ENCODE measurements at places on chromosomes 13 and 19. TPM values are rescaled to one million over a fixed set of nuclear protein-coding genes. Genes with fewer than 3 reads are reported as not detected.

KIR2DL4 gene
- total RNA-seq: not detected

WASF3 gene
- total RNA-seq: 32.4 TPM

ITM2B gene
- total RNA-seq: 245 TPM

ADAMTSL5 gene
- total RNA-seq: not detected

FPR2 gene
- total RNA-seq: not detected

TMEM238 gene
- total RNA-seq: 0.35 TPM

RASIP1 gene
- 82.1 TPM for total RNA-seq

HOMER3 gene
- total RNA-seq: 131 TPM

GRCh38 chr19:39588066-39588465 is 14.3 kb upstream of the LGALS13 start:
- DNase-seq: no peak

DNA sequence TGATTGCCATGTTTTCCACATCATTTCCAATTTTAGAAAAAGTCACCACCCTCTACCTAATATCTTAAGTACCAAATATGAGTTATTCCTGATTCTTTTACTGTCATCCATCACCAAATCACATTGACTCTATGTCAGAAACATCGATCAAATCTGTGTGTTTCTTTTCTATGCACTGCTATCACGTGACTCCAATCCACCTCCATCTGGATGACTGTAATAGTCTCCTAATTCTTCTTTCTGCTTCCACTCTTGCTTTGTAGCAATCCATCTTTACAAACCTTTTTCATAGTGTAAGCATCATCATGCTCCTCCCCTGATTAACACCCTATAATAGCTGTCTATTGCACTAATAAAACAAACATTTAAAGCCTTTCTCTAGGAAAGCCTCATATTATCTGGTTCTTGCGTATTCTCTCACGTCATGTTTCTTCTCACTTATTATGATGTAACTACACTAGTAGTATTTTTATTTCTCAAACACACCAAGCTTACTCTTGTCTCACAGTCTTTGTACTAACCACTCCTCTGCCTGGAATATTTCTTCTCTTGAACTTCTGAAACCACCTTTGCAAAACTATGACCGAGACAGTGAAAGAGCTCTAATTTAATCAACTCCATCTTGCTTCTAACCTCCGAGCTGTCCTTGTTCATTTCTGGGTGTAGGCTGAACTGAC is 10.7 kb upstream of the FPR3 start:
- DNase-seq: no peak

DNA sequence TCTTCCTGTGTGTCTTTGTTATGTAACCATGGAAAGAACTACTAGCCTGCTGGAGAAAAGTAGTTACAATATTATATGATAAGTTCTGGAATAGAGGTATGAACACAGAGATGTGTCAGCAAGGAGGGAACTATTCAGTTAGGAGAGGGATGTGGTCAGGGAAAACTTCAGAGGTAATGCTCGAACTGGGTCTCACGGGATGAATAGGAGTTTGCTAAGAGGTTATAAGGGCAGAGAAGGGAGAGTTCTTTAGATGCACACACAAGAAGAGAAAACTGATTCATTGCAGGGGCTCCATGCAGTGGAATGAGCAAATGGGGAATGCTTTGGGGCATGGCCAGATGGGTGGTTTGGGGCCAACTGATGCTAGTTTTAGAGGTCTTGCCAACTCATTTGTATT is 46.0 kb upstream of the SIAH3 start:
- DNase-seq: no peak

- no peak for DNase-seq
Measured at GRCh38 chr13:75825594-75825993, 189.5 kb downstream of the LMO7 start.

DNA sequence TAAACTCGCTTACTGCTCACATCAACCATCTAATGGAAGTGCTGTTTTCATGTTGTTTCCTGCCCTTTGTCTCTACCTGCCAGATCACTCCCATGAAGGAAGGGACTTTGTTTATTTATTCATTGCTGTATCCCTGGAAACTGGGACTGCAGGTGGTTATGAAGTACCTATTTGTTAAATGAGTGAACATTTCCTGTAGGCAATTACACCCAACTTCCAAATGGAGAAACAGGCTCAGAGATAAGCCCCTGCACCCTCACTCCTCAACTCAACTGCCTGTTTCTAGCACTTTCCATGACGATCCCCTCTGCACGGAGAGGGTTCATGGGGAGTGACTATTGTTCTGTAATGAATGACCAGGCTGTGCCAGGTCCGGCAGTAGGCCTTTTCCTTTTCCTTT is 1.9 kb upstream of the SELENOW start:
- DNase-seq: peak; percentile 91

- DNase-seq: no peak
Measured at GRCh38 chr13:30818323-30818960, 83.1 kb downstream of the ALOX5AP start.

DNA sequence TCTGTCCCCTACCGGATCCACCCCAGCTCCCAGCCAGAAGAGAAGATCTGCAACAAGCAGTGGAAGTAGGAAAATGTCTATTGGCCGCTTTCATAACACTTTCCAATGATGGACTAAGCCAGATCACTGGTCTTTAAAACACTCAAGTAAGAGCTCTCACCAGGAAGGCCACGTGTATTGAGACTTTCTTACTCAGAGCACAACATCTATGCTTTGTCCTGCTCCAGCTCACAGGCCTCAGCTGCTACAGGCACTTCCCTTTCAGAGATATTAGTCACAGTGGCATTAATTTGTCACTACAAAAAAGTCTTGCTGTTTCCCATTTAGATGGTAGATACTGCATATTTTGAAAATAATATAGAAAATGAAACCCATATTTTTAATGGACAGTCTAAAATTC is 164.2 kb downstream of the ABCC4 start:
- peak; percentile 64 for DNase-seq

GRCh38 chr13:98033277-98034247 is 80.1 kb downstream of the IPO5 start:
- peak; percentile 45 for DNase-seq

DNA sequence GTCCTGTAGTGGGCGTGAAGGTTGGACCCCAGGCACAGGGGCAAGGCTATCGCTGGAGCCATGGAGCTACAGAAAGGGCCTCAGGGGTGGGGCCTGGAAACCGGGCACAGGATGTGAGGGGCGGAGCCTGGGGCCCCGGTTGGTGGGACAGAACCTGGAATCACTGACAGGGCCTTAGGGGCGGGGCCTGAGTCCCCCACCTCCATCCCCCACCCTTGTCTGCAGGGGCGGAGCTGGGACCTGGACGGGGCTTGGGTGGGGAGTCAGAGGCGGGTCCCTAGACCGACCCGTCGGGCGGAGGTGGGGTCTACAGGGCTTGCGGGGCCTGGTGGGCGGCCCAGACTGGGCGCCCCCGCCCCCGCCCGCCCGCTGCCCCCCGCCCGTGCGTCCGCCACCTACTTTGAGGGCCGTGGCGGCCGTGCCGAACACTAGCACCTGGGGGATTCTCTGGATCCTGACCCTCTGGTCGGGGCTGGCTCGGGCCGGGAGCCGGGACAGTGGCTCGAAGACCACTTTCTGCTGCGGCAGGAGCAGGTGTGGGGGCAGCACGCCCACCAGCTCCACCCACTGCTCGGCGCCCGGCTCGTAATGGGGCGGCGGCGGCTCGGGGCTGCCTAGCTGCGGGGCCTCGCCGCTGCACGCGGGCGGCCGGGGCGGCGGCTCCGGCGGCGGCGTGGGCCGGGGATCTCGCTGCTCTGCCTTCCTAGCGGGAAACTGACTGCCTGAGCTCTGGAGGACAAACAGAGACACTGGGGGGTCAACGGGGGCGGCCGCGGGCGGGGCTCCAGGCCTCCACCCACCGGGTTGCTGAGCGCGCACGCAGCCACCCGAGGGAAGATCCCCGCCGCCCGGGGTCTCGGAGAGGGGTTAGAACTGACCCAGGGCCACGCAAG is 26.3 kb downstream of the DCAF15 start:
- DNase-seq: peak; percentile 59

- no peak for DNase-seq
Measured at GRCh38 chr13:46672338-46673090, 119.5 kb downstream of the LRCH1 start.

GRCh38 chr19:42281827-42282762 is 13.0 kb downstream of the CIC start:
- DNase-seq: peak; percentile 72

DNA sequence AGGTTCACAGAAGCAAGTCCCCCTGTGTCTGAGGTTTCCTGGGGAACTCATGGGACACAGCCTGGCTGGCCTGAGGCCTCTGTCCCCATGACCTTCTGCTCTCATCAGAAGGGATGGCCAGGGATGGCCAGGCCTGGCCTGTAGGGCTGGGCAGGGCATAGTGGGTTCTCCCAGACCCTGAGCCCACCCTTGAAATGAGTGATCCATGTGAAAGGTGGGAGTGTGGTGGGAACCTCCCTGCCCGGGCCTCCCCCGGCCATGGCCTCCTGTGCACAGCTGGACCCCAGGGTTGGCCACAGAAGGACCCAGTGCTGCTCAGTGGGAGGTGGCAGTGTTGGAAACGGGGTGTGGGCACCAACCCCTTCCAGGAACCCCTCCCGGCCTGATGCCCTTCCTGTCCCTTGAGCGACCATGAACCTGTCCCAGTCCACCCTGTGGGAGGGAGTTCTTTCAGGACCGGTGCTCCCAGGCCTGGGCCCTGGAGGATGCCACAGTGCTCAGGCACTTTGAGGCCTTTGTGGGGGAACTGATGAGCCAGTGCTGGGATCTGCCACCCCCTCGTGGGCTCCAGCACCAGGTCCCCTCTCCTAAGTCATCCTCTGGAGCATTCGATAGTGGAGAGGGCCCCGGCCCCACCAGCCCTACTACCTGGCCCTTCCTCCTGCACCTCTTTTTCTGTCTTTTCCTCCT is 15.5 kb upstream of the ZNF14 start:
- no peak for DNase-seq

GRCh38 chr19:6318772-6319171 is 14.6 kb downstream of the ACER1 start:
- no peak for DNase-seq

GRCh38 chr19:16018106-16018755 is 58.1 kb upstream of the TPM4 start:
- no peak for DNase-seq

DNA sequence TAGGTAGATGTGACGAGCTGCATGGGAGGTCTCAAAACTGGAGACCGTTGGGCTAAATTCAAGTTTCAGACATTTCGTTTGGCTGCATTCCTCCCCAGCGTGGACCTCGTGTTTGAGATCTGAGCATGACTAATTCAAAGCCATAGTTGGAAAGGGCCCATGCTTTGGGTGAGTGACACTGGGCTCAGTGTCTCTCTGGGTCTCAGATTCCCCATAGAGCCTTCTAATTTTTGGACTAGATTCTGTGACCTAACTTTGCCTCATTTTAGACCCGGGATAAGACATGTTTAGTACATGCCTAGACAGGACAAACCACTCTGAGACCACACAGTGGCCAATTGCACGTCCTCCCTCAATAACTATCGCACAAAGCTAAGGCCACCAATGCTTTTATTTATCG is 16.6 kb downstream of the CKM start:
- DNase-seq: no peak

- no peak for DNase-seq
Measured at GRCh38 chr13:29458419-29458818, 137.1 kb downstream of the SLC7A1 start.

DNA sequence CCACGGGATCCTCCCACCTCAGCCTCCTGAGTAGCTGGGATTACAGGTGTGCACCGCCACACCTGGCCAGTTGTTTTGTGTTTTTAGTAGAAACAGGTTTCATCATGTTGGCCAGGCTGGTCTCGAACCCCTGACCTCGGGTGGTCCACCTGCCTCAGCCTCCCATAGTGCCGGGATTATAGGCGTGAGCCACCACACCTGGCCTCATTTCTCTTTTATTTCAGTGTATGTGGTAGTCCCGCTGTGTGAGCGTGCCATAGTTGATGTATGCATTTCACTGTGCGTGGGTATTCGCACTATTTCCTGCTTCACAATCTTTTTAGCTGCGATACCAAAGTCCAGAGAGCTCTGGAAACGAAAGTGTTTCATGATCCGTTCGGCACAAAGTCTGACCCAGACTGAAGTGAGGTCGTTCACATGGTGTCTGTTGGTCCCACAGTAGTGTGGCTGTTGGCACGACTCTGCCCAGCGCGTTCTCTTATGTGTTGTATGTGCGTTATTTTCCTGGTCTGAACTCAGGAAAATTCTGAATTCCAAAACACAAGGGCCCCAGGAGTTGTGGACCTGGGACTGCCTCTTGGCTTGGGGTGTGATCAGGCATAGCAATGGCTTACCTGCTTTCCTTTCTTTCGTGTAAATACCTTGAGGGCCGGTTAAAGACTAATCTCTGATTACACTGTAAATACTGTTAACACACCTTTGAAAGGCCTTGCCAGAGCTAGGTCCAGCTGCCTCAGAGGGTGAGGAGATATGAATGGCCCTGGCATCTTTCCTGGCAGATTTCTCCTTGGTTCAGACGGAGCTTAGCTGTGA is 8.6 kb downstream of the EPN1 start:
- DNase-seq: no peak

- DNase-seq: no peak
Measured at GRCh38 chr19:18429717-18430416, 8.1 kb downstream of the ISYNA1 start.

DNA sequence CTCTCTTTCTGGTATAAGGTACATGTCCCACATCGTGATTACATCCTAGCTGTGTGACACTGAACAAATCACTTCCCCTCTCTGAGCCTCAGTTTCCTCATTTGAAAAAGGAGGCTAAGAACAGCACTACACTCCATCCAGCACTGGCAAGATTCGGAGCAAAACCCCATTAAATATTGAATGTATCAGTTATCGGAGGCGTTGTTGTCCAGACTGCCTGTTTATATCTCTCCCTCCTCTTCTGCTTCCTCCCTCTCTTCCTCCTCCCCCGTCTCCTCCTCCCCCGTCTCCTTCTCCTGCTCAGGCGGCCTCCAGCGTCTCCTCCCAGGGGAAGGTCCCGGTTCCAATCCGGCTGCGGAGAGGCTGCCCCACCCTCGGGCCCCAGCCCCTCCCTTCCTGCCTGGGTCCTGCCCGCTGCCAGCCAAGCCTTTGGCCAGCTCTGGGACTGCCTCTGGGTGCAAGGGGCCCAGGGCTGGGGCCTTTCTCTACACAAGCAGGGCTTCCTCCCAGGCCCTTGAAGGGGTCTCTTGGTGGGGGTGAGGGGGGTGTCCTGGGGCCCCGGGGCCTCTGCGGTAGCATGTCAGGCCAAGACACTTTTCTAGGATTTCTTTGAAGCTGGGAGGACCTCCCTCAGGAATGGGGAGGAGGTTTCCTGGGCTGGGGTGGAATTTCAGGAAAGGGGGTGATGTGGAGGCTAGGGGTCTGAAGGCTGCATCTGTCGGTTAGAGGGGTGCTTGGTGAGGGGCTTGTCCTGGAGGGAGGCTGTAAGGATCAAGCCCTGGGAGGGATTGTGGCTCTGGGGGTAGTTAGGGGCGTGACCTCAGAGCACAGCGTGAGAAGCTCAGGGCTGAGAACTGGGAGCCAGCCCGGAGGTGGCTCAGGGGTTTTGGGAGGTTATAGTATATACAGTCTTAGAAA is 1.9 kb downstream of the RRAS start:
- peak; percentile 67 for DNase-seq

DNA sequence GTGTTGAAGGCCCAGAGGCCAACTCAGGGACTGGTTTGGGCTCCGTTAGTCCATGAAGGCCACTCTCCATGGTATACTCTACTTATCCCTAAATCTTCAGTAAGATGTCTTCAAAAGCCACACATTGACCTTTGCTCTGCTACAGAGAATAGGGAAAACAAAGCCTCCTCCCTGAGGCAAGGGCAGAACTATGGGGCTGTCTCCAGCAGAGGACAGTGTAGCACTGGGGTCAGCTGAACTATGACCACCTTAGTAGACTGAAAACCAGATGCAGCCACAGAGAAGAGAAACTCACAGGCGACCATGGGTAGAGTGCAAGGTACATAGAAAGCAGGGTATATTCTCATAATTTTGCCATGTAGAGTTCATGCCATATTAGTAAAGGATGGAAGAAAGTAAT is 587.4 kb downstream of the LMO7 start:
- DNase-seq: no peak

- no peak for DNase-seq
Measured at GRCh38 chr19:40785526-40785925, 7.5 kb downstream of the RAB4B start.
